ENCODE measurements at places on chromosomes 3 and 15. TPM values are rescaled to one million over a fixed set of nuclear protein-coding genes. Genes with fewer than 3 reads are reported as not detected.

Gene RETNLB
- total RNA-seq, result not detected

- DNase-seq, result no peak
Observed at GRCh38 chr3:76789237-76789636, 250.7 kb upstream of the ROBO2 start.

DNA sequence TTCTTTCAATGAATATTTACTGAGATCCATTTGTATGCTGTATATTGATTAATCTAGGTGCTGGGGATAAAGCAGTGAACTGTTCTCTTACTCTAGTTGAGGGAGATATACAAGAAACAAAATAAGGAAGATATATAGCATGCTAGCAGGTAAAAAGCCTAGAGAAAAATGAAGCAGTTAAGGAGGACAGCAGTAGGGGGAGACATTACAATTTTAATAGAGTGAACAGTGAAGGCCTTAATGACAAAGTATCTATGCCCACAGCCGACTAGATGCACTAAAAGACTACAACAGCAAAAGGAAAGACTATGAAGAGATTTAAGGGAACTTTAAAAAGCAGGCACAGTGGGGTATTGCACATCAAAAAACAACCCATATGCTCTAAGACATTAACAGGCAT, 81.4 kb downstream of the XRN1 start:
- DNase-seq, result no peak

Gene MELTF
- total RNA-seq, result 8.3 TPM

GRCh38 chr3:115968871-115969270, 345.6 kb downstream of the GAP43 start:
- DNase-seq, result no peak

Gene PRTG
- total RNA-seq, result 2.5 TPM

- no peak for DNase-seq
Observed at GRCh38 chr3:168273917-168274316, 178.2 kb upstream of the GOLIM4 start.

DNA sequence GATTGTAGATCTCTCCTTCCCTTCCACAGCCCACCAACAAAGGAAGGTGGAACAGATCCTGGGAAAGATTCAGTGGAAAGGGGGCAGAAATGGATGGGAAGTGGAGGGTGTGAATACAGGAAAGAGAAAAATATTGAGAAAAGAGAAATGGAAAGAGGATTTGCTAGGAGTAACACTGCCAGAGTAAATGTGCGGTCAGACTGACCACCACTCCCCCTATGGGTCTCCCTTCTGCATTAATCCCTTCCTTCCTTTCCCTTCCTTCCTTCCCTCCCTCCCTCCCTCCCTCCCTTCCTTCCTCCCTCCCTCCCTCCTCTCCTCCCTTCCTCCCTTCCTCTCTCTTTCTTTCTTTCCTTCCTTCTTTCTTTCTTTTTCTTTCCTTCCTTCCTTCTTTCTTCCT, 12.0 kb upstream of the COMMD2 start:
- no peak for DNase-seq

Gene SCG5
- total RNA-seq, result 2.1 TPM

DNA sequence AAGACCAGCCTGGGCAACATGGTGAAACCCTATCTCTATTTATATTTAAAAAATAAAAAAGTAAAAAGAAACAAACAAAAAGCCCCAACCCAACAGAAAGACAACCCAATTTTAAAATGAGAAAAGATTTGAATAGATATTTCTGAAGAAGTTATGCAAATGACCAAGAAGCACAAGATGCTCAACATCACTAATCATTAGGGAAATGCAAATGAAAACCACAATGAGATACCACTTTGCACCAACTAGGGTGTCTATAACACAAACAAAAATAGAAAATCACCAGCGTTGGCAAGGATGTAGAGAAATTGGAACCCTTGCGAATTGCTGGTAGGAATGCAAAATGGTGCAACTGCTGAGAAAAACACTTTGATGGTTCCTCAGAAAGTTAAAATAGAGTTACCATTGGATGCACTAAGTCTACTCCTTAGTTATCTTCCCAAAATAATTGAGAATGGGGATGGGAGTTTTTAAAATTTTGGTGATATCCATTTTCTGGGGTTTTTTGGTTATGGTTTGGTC, 45.8 kb upstream of the CCNB2 start:
- no peak for DNase-seq

Gene OXTR
- total RNA-seq, result 2.4 TPM

Gene CKMT1B
- total RNA-seq, result 2.3 TPM

GRCh38 chr15:71424765-71425164, 309.5 kb downstream of the THSD4 start:
- no peak for DNase-seq

- no peak for DNase-seq
Observed at GRCh38 chr3:78165876-78166275, 1126.0 kb downstream of the ROBO2 start.

DNA sequence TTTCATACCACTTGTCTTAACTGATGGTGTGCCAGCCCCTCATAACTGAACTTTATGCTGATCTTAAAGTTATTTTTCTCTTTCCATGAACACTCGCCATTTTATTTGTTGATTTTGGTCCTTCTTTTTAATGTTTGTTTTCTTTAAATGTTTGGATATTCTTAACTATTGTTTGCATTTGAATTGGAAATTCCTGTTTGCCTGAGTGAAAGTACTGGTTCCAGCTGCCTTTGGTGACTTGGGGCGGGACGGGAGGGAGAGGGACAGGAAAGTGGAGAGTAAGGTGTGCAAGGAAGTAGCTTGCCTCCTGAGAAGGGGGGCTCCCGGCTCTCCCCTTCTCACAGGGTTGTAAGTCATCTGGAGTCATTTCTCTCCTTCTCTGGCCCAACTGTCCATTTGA, 287.1 kb upstream of the PPP2R3A start:
- DNase-seq, result no peak
